Stimulated activated CD4-positive, alpha-beta T cell treated with anti-CD3 and anti-CD28 coated beads, Interleukin-1b, Interleukin-23, amount 100 ng/mL, for 1 hour (primary cell): ENCODE measurements at places on chromosomes 2 and 18.

- no peak for DNase-seq
Measured at GRCh38 chr2:188949046-188949818, 24.9 kb upstream of the COL3A1 start.

- no peak for DNase-seq
Measured at GRCh38 chr2:55490554-55490953, 29.0 kb upstream of the CFAP36 start.

GRCh38 chr2:66695226-66695735, 260.4 kb downstream of the MEIS1 start:
- no peak for DNase-seq

DNA sequence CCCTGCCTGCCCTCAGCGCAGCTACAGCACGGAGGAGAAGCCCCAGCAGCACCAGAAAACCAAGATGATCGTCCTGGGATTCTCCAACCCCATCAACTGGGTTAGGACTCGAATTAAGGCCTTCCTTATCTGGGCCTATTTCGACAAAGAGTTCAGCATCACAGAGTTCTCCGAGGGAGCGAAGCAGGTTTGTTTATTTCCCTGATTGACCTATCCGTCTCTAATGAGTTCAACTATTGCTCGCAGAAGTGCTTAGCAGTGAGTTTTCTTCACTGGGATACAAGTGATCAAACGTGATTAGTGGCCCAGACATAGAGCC, 639 bp downstream of the MAIP1 start:
- no peak for DNase-seq

DNA sequence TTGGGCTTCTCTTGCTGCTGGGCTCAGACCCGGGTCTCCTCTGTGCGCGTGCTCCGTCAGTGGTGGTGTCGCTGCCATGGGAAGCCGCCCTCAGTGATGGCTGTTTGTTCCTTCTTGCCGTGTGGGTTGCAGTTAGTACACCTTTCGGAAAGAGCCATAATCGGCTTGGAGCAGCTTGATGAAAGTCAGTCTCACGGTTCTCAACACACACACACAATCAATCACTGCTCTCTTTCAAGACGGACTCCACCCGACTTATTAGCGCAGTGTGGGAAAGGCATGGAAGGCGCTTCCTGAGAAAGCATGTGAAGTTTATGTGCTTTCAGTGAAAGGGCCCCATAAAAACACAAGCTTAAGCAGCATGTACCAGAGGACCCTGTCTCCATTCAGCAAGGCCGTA, 64.1 kb downstream of the SOX11 start:
- no peak for DNase-seq

DNA sequence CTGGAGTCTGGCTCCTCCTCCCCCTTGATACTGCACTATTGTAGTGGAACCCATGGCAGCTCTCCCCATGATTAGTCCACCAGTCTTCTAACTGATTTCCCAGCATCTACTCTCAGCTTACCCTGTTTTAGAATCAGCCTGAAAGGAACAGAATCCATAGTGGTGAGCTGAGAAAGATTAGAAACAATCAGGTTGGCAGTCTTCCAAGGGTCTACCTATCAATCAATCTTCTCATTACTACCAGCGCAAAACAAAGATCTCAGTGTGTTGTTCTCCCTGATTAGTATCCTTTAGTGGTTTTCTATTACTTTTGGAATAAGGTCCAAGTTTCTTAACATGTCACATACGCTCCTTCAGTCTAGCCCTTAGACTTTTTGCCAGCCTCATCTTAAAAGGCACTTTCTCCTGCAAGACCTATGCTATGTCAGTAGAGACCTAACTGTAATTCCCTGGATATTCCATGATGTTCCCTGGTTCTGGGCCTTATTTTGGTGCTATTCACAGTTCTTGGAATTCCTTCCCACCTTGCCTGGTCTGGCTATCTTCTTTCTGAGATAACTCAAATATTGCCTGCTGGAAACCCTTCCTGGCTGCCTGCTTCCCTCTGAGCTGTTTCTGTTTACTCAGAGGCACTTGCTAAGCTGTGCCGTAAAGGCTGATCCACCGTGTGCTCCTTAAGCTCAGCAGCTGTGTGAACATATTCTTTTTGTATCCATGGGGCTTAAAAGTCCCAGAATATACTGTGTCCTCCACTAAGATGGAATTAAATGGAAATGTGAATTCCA, 32.6 kb downstream of the LAMA3 start:
- no peak for DNase-seq

DNA sequence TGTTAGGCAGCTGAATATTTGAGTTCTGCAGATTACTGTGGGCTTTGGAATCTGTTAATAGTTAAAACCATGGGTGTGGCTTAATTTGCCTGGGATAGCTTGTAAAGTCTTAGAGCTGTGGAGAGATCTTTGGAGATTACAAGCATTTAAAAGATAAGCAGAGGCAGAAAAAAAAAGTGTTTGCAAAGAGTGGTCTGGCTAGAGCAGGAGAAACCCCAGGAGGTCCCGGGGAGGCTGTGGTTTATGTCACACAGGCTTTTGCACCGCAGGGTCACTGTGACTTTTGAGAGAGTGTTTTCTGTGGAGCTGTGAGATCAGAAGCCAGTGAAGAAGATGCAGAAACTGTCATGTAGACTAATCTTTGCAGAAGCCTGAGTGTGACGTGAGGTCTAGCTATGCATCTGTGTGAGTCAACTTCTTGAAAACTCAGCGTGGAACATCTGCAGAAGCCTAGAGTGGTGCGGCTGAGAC, 49.0 kb downstream of the SETBP1 start:
- DNase-seq = no peak

- DNase-seq = no peak
Measured at GRCh38 chr2:15949126-15949525, 8.8 kb downstream of the MYCN start.

DNA sequence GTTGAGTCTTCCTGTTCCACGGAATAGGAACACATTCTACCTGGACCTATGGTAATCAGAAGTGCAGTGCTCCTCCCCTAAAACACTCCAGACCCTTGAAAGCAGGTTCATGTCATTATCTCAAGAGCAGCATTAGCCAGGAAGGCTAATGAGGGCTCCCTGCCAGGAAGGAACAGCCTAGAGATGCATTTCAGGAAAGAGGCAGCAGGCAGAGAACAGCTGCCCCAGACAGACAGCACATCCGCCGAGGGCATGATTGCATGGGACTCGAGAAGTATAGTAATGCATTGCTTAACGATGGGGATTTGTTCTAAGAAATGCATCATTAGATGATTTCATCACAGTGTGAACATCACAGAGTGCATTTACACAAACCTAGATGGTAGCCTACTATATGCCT, 171.5 kb downstream of the ALK start:
- DNase-seq = no peak

DNA sequence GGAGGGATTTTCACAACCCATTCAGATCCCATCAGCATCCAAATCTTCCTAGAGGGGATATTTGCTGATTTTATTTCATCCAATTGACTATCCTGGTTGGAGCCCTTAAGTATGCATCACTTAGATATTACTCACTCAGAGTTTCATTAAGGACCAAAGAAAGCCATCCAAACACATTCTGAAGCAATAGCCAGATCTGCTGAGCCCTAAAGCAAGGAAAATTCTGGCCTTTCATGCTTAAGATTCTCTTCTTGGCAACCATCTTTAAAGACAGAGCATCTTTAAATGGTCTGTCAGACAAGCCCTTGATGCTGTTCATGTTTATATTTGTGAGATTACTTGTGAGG, 40.9 kb upstream of the C1D start:
- no peak for DNase-seq

- no peak for DNase-seq
Measured at GRCh38 chr2:45497355-45497754, 113.7 kb downstream of the SRBD1 start.

DNA sequence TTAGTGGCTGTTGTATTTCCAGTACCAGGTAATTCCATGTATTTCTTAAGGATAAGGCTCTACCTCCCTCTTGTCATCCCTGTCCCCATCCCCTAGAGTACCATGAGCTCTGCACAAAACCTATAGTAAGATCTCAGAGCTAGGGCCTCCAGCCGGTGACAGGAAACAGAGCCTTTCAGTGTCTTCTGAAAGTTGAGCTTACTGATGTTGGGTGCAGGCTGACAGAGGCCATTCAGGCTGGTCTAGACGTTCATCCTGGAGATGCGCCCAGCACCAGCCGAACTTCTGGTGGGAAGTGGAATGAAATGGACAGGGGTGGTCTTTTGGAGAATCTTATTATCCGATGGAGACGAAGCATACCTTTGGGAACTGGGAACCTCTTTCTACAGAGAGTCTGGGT, 16.7 kb upstream of the LYPD6B start:
- DNase-seq = no peak

DNA sequence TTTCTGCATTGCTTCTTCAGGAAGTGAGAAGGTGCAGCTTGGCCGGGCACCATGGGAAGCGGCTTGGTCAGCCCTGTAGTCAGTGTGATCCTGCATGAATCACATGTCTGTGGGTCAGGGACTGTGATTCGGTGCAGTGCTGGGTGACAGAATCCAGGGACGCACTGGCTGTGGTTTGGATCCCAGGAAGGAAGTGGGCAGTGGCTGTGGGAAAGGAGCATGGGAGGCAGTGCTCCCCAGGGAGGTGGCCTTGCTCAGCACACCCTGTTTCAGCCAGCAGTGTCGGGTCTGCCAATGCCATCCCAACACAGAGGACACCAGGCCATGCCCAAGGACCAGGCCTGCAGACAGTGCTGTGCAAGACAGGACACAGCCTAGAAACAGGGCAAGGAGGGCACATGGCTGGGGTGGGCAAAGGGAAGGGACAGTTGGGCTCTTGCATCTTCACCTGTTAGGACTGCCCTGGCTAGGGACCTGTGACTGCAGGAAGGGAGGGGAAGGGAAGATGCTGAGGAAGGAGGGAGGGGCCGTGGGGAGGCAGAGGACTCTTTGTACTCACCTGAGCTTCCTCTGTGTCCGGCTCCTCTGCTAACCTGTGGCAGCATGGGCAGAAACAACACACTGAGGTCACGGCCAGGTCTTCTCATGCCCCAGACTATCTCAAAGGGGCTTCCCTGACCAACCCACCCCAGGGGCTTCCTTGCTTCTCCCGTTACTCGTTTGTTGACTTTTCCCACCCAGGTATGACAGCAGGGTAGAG, 37.2 kb upstream of the DNMT3A start:
- DNase-seq = no peak

DNA sequence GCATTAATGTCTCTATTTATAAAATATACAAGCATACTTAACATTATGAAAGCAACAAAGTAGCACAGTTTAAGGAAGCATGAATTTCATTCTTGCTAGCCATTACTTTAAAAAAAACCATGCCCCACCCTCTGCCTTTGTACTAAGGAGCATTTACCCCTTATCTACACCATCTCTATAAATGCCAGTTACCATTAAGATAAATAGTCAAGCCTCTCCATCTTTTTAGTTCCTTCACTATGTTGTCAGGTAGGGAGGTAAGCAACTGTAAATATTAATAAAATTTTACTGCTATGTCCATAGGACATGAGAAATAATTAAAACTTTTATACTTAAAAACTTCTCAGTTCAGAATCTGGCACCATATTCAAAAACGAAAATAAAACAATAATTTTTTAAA, 42.1 kb downstream of the ROCK1 start:
- no peak for DNase-seq

GRCh38 chr18:77055429-77056300, 76.9 kb downstream of the MBP start:
- no peak for DNase-seq

DNA sequence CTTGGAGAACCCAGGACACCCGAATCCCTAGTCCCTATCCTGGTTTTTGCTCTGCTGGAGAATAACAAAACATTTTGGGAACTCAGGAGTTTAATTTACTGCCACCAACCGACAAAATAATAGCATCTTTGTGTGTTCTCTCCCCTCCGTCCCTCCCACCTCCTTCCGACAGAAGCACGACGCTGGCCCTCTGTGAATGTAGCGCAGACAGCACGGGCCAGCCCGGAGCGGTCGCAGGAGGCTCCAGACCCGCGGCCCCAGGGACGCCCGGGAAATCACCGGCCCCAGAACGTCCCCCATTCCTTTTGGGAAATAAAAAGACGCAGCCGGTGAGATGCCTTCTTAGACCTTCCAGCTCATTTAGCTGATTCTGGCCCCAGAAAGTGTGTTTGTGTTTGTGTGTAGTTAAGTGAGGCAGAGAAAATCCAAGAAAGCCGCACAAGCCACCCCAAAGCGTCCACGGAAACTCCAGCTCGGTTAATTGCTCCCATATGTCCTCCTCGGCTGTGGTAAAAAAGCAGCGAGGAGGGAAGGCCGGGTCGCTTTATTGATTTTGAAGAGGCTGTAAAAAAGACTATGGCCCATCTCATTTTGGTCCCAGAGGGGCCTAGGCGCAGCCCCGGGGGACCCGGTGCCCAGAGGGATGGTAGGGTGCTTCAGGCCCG, 577 bp upstream of the TANC1 start:
- no peak for DNase-seq
